ENCODE measurements at places on chromosomes 12 and 14. TPM values are rescaled to one million over a fixed set of nuclear protein-coding genes. Genes with fewer than 3 reads are reported as not detected.

Gene TAS2R14
- 1.5 TPM for total RNA-seq

Gene HPD
- not detected for total RNA-seq

Gene DACT1
- total RNA-seq: 0.26 TPM

Gene OS9
- 266 TPM for total RNA-seq

Gene NPFF
- not detected for total RNA-seq

Gene RHOJ
- total RNA-seq: 133 TPM

Gene ZDHHC22
- not detected for total RNA-seq

Gene PTGER2
- total RNA-seq: 0.11 TPM

Data from dermis lymphatic vessel endothelial cell (primary cell).